ENCODE measurements at places on chromosomes 5 and 9.

- no peak for DNase-seq
Measured at GRCh38 chr9:122468735-122469134, 9.0 kb downstream of the OR1J1 start.

- DNase-seq, result no peak
Measured at GRCh38 chr9:94127806-94128205, 43.5 kb downstream of the PTPDC1 start.

DNA sequence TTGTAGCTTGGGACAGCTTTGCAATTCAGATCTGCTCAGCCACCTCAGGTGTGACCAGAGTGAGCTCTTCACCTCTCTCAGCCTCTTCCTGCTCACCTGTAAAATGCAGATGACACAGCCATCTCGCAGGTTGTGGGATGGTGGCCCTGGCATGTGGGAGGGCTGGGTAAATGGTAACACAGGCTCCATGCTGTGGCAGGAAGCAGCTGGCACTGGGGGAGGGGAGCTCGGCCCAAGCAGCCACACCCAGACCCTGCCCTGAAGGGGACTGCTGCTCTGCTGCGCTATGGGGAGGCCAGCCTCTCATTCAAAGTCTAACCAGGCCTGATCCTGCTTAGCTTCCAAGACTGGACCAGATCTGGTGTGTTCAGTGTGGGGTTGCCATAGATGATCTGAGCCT, 24.1 kb downstream of the PHF2 start:
- DNase-seq, result no peak

GRCh38 chr5:10157085-10157669, 92.5 kb downstream of the ATPSCKMT start:
- DNase-seq, result no peak

DNA sequence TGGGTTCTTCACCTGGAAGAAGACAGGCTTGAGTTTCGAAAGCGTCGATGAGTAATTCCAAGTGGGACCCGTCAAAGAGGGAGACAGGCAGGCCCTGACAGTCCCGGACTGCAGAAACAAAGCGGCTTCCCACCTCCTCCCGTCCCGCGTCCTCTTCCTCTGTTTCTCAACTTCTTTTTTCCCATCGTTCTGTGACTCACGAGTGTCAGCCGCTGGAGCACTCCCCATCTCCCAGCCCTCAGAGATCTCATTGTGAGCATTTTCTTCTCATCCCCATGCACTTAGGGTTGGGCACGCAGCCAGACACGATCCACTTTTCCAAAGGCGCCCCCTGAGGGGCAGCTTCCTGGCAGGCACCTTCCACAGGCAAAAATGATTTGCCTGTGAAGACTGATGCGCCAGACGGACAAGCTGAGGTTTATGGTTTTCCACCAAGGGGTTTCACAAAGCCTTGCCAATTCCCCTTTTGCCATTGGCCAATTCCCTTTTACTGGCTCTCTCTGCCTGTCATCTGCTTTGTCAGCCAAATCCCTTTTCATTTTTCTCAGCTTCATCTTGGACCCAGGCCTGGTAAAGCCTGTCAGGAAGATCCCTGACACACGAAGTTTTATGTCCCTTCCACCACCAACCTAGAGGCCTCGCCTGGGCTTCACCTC, 86.5 kb upstream of the ANKRD55 start:
- DNase-seq, result no peak

Data from midbrain (tissue), 1 donor.